ENCODE measurements at places on chromosomes 3 and 15. TPM values are rescaled to one million over a fixed set of nuclear protein-coding genes. Genes with fewer than 3 reads are reported as not detected.

DNA sequence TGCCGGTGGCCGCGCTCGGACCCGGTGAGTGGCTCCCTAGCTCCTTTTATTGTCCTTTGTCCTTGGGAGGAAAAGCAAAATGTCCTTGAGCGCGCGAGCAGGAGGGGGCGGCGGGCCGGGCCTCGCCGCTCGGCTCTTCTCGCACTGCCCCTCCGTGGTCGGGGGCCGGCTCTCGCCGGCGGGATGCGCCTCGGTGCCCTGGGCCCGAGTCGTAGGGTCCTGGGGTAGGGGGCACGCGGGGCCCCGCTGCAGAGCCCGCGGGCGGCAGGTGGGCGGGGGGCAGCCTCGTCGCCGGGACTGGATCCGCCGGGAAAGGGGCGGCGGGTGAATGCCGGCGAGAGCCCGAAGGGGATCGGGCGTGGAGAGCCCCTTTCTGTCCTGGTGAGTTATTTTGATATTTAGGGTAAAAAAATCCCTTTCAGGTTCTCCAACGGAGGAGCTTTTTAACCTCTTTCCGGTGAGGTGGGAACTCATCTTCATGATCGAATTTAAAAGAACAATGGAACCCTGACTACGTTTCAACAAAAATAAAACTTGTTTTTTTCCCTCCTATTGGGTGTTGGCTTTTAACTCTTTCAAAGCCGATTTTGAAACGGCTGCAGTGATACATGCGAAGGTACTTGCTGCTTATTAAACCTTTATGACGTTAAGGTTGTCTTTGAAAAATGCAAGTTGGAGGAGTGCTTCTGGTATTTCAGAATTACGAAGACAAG is 16.8 kb upstream of the CHD2 start:
- peak; percentile 28 for DNase-seq

- no peak for DNase-seq
Measured at GRCh38 chr3:112602217-112602838, 38.6 kb downstream of the CCDC80 start.

ANKRD34C gene
- total RNA-seq, result 0.66 TPM

LDHAL6B gene
- total RNA-seq, result not detected

DNA sequence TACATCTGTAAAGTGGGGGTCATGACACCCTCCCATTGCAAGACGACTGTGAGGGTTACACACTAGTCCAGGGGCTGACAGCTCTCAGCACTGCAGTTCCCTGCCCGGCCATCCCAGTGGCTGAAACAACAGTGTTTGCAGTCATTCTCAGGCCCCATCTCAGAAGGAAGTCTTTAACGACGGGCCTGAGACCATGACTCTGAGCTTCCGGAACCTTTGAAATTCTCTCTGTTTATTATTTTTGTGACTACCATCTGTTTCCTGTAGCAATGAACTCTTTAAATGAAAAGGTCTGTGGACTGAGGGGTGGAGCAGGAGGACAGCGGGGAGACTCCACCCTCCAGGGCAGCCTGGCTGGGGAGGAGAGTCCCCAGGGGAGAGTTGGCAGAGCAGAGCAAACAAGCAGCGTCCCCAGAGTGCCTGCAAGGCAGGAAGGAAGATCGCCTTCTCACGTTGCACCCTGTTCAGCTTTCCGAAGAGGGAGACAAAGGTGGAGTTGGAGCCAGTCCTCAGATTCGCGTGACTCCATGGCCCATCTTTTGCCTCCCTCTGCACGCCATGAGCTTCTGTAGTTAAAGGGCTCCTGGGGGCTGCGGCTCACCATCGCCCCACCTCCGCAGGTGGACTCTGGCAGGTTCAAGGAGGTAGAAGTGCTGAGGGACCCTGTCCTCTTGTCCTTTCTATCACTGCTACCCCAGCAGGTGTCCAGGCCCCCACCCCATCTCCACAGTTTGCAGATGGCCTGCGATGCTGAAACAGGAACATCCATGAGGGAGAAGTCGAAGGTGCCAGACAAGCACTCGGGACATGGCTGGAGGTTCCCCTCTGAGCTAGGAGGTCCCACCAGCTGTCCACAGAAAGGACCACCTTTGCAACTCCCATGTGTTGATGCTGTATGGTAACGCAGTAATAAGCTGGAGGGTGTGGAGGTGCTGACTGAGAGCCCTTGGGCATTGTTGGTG is 525.8 kb upstream of the PROK2 start:
- peak; percentile 45 for DNase-seq

- DNase-seq, result no peak
Measured at GRCh38 chr3:185397676-185398075, 34.7 kb downstream of the MAP3K13 start.

DNA sequence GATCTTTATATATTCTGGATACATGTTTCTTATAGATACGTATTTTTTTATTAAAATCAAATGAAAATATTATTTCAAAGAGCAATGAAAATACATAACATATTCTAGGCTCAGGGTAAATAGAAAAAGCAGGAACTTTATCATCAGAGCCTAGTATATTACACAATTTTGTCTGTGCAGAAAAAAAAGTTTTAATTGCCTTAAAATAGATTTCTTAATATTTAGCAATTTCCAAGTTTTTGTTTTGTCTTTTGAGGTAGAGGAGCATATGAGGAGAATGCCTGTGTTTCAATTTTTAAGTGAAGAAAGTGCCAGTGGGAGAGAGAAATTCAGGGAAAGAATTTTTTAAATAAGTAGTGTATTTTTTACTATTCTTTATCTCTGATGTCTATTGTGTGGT is 10.5 kb downstream of the CAPN7 start:
- no peak for DNase-seq

GALNT15 gene
- 6.6 TPM for total RNA-seq

- no peak for DNase-seq
Measured at GRCh38 chr3:167306319-167306718, 73.8 kb downstream of the ZBBX start.

CAV3 gene
- total RNA-seq, result 31.6 TPM

DNA sequence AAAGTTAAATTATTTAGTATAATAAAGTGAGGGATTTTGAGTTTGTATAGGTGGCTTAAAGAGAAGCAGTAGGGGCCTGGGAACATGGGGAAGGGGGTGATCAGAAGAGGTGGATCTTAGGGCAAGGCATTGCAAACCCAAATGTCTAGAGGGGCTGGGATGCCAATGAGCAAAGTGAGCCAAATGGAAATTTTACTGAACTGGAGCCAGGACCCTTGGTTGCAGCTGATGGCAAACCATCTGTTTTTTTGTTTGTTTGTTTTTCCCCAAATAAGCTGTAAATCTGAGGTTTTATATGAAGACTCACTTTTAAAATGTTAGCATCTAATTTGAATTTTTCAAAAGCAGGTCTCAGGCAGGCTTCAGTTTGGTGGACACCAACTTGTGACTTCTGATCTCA is 14.8 kb upstream of the PARP14 start:
- DNase-seq, result no peak

GRCh38 chr3:66603151-66603611 is 102.4 kb upstream of the LRIG1 start:
- DNase-seq, result no peak

DNA sequence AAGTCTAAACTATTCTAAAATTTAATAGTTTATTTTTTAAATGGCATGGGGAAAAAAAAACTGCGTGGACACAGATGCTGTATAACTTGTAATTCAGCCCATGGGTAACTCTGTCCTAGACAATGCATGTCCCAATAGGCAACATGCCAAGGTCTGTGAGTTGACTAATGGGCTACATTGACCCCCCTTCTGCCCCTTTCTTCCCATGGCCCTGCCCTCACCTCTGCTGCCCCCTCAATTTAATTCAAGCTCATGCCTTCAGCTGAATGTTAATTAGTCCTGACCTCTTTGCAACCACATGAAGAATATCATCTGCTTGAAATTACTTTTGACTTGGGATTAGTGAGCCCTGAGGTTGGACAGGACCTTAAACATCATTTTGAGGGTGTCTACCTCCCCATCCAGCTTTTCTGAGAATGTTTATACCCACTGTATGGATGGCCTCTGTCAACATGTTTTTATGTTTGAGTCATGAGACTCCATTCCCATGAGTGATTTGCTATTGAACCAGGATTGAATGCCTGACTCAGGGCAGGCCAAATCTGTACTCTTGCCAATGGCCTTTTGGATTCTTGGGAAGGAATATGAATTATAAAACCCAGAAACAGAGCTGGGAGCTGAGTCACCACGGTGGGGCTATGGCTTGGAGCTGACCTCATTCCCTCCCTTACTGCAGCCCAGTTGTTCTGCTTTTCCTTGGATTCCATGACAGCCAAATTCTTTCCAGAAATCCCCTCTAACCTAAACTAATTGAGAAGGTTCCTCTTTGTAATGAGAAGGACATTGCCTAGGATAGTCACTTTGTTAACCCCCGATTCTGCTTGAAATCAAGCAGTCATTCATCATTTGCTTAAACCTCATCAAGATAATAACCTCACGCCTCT is 33.5 kb upstream of the PDE8A start:
- peak; percentile 36 for DNase-seq

CCR3 gene
- total RNA-seq, result not detected

GRCh38 chr3:189899186-189899585 is 221.5 kb downstream of the P3H2 start:
- no peak for DNase-seq

DNA sequence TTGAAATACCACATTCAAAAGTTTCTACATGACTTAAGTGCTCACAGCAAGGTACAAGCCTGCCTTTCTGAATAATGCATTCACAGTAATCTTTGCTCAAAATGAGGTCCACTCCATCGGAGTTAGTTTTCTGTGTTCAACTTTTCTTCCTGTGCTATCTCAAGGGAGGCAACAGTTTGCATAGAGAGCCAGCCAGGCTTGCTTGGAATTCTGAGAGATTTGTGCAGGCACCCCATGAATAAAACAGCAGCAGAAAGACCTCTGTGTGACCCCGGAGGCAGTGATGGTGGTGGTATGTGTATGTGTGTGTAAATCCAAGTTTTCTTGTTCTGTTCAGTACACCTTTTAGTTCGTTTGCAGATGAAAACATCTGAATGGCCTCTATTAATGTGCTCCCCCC is 124.0 kb downstream of the ADAMTS9 start:
- DNase-seq, result no peak

- no peak for DNase-seq
Measured at GRCh38 chr3:47019201-47019600, 39.7 kb downstream of the NBEAL2 start.

GRCh38 chr3:82259994-82260393 is 498.5 kb upstream of the GBE1 start:
- no peak for DNase-seq

CHST14 gene
- total RNA-seq, result 8.4 TPM

GRCh38 chr15:64521201-64521600 is 60.8 kb downstream of the ZNF609 start:
- no peak for DNase-seq

DNA sequence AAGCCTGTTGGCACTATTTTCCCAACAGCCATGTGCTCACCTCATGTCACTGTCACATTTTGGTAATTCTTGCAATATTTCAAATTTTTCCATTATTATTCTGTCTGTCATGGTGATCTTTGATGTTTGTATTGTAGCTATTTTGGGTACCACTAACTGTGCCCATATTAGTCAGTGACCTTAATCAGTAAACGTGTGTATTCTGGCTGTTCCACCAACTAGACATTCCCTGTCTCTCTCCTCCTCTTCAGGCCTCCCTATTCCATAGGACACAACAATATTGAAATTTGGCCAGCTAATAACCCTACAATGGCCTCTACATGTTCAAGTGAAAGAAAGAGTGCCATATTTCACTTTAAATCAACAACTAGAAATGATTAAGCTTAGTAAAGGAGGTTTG is 88.6 kb downstream of the OPA1 start:
- no peak for DNase-seq

Measured in left ventricle myocardium inferior (tissue), 1 donor.